ENCODE measurements at places on chromosomes 2 and 18.

DNA sequence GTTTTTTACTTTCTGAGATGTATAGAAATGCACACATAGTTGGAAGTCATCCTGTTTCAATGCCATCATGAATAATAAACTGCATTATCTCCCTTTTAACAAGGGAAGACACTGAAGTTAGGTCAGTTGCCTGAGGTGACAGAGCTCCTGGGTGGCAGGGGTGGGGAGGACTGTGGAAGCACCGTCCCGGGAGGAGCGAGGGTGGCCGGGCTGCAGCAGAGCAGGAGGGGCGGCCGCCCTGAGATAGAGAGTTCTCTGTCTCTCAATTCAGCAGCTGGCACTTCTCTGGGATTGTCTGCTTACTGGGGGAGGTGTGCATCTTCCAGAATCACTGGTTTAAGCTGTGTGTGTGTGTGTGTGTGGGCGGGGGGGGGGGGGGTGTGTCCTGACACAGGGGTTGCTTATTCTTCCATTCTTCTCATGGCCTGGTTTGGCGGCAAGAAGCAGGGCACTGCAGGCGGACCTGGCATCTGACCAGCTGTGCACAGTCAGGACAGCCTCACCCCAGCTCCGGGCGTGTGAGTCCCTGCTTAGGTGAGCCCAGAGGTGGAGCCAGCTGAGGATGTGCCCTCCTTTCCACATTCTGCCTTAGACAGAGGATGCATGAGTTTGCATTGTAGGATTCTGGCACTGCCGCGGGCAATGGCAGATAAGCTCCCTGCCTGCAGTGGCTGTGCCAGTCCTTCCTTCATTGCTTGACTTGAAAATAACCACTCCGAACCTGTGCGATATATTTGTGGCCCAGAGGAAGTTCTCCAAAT lies 40.4 kb downstream of the VWA3B start:
- no peak for DNase-seq

DNA sequence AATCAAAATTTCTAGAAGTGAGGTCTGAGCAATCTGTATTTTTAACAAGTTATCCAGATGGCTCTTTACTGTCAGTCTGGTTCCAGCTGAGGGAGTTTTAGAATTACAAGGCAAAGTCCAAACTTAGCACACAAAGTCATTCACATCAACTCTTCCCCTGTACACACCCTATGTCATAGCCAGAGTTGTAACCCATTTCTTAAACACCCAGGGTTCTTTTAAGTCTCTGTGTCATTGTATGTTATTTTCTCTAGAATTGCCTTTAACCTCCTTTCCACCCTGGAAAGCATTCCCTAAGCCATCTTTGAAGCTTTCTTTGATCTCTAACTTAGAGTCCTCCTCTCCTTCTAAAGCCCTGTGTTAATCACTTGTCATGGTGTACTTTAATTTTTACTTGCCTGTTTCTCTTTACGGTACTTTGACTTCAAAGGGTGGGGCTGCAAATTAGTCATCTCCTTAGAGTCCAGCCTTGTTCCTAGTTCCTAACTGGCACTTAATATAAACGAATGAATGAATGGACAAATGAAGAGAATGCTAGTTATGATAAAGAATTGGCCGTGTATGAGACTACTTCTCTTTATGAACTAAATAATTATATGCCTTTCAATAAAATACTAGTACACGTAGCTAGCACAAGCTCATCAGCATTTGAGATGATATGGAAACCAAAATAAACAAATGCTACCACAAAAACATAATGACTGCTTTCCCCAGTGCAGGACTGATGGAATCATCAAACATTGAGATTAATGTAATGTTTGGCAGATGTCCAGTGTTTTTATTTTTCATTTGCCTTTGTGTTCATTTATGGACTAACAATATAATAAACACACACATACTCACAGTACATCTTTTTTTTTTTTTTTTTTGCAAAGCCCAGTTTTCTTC lies 11.9 kb upstream of the ACTR3 start:
- DNase-seq = no peak

- no peak for DNase-seq
These were observed 34.3 kb downstream of the CCDC68 start for GRCh38 chr18:54924948-54925347.

- no peak for DNase-seq
These were observed 61.3 kb downstream of the ZBTB7C start for GRCh38 chr18:48347756-48348326.

DNA sequence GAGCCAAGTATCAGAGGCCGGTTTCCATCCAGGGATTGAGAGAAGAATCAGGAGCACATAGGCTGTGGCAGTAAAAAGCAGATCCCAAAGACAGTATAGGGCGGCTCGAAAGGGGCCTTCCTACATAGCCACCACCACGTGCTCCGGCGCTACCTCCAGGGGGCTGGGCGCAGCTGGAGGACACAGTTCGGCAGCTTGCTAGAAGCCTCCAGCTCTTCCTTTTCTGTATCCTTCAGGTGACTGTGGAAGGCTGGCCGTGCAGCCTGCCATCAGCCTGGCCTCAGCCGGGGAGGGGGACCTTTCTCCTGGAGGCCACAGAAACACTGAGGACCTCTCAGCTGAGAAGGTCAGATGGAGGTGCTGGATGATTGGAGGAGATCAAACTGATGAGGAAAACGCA lies 183.6 kb upstream of the GLI2 start:
- no peak for DNase-seq

- no peak for DNase-seq
These were observed 8.1 kb downstream of the SCYGR4 start for GRCh38 chr2:227625420-227625819.

GRCh38 chr18:10798727-10799550 lies 273.1 kb downstream of the NAPG start:
- no peak for DNase-seq

DNA sequence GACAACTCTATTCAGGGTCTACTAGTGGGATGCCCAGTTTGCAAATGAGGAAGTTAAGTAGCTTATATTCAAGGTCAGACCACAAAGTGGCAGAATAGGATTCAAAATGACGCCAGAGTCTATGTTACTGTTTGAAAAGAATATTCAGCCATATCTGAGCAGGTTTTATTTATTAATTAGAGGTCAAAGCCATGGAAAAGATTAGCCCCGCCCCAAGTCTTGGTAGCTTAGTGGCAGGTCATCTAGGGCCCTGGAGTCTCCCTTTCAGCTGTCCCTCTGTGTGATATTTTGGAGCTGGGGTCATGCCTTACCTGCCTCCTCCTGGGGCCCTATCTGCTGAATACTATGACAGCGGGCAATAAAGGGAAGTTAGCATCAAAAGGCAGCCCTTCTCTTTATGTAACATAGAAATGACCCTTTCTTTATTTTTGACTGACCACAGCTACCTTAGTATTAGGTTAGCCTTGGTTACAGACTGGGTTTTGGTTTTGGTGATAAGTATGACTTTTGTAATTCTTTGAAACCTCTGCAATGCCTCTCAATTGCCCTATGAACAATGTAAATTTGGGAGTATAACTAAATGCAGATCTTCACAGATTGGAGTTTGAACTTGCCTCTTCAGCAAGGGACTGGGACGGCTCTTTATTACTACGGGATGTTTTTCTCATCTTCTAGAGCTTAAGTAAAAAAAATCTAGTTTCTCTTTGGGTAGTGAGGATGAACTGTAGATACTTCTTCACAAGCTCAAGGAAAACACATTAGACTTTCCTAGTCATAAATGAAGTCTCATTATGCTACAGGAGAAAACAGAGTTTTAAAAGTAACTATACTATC lies 153.0 kb upstream of the ITGA4 start:
- DNase-seq = no peak

- no peak for DNase-seq
These were observed 3.2 kb upstream of the LIMS2 start for GRCh38 chr2:127678531-127678930.

GRCh38 chr2:9573840-9574239 lies 18.2 kb upstream of the ADAM17 start:
- DNase-seq = no peak

DNA sequence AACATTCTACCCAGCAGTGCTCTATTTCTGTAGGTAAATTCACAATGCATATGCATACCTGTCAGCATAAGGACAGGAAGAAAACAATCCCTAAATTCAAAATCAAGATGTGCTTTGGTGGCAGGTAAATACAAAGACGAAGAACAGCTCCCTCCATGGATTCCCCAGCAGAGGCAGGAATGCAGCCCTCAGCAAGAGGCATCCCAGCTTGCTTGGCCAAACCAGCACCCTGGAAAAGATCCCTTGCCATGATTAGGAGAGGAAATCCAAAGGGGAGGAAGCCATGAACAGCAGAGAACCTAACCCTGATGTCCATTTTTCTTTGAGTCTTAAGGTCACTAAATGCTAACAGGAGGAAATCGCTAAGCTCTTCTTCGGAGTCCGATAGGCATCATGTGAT lies 91.2 kb downstream of the KCTD1 start:
- no peak for DNase-seq

GRCh38 chr2:47087051-47087450 lies 68.1 kb downstream of the STPG4 start:
- no peak for DNase-seq

GRCh38 chr18:27413495-27414401 lies 228.6 kb upstream of the CHST9 start:
- no peak for DNase-seq

DNA sequence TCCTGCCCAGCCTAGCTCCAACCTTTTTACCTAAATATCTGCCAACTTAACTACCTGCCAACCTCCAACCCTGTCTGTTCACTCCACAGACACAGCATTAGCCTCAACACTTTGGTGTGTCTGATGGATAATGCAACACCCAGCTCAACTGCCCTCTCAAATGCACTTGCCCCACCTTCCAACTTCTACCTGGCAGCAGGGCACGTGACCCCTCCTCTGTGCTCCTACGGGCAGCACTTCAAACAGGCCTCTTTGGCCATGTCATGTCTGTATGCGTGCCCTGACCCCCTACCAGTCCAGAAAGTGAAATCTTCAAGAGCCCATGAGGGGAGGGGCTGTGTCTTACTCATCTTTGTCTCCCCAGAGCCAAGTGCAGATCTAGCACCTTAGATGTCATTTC lies 25.5 kb downstream of the RNF149 start:
- DNase-seq = no peak

DNA sequence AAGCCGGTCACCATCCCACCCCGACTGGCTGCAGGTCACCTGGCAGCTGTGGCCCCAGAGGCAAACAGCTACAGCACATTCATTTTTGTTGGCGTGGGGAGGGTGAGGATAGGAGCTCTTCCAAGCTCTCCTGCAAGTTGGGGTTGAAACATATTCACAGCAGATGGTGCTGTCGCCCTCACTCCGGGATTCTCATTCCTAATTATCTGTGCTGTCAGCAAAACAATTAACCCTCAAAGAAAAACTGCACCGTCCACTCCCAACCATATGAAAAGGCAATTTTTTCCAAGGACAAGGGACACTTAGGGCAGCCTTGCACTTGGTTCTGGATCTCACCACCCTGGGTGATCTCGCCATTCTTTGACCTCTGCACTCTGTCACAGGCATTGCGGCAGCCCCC lies 68.6 kb downstream of the ZBTB7C start:
- no peak for DNase-seq

- no peak for DNase-seq
These were observed 590.8 kb upstream of the ID2 start for GRCh38 chr2:8090748-8091700.

DNA sequence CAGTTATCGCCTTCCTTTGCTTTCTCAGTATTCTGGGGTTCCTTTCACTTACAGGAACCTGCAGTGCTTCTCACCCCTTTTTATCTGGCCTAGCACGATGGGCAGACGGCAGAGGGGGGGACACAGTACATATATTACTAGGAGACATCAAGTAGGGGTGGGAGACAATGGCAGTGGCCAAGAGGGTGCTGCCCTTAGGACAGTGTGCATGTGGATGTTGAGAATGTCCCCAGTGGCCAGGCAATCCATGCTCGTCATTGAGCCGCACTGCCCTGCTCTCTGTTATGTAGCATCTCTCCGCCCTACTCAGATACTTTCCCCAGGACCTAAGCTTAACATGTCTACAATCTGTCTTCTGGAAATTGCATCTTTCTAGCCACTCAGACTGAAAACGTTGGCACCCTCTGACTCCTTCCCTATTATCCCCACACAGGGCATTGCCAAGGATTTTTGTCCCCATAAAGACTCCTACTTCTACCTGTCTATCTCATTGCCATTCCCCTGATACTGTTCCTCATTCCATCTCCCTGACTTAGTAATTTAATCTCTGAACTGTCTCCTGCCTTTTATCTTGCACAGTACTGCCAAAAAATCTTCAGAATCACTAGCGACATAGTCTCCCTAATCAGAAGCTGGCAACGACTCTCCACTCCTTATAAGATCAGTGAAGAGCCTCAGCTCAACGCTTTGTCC lies 6.6 kb downstream of the DSG2 start:
- no peak for DNase-seq

DNA sequence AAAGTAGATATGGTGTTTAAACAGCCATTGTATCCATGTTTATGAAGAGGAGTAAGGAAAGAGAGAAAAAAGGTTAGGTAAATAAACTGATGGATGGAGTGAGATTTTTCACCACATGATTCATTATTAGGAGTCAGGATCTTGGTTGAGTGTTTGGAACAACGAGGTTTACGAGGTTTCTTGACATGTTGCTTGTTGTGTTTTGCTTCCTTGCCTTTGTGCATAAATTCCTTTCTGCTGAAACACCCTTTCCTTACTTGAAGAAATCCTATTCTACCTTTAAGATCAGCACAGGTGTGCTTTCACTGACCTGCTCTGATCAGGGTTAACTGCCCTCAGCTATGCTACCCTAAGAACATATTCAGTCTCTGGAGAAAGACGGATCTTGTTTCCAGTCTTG lies 66.6 kb downstream of the EFEMP1 start:
- DNase-seq = no peak

DNA sequence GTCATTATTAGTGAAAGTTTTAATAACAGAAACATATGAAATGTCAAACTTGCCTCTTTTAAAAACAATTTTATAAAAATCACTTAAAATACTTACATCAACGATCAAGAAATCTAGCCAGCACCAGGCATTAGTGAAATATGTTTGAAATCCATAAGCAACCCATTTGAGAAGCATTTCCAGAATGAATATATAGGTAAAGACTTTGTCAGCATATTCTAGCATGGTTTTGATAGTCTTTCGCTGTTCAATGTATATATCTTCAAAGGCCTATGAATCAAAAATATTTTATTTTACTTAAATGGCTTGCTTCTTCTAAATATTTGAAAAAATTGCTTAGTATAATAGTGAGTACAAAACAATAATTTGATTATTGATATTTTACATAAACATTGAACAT lies 91.1 kb downstream of the SCN3A start:
- no peak for DNase-seq

GRCh38 chr2:21001225-21001946 lies 42.5 kb downstream of the APOB start:
- DNase-seq = no peak

GRCh38 chr18:68796936-68797690 lies 767 bp upstream of the CCDC102B start:
- DNase-seq = no peak
